Colonic mucosa (tissue), 4 donors: ENCODE measurements at places on chromosomes 1 and 21.
A peak's percentile ranks its signal among the peaks of the same experiment; 100 is the strongest.

- DNase-seq, result no peak
These were observed 56.7 kb downstream of the HSF2BP start for GRCh38 chr21:43602266-43603232.

GRCh38 chr1:15797614-15798390 is 9.6 kb downstream of the UQCRHL start:
- peak; percentile 68 for DNase-seq

GRCh38 chr1:233962878-233963277 is 58.4 kb downstream of the SLC35F3 start:
- no peak for DNase-seq

DNA sequence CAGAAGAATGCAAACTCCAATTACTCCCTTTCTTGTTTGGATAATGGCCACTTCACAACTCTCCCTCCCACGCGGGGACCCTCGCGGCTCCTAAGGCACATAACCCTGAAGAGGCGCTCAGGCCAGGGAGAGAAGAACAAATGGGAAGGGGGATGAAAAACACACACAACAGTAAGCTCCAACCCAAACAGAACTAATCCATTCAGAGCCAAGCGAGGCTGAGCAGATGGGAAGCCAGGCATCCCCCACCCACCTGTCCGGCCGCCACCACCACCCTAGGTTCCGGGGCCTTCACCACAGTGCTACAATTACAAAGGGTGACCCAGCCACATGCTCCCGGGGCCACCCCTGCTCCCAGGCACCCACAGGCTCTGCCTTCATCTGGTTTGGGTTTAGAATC is 101.5 kb downstream of the MRPL37 start:
- no peak for DNase-seq

DNA sequence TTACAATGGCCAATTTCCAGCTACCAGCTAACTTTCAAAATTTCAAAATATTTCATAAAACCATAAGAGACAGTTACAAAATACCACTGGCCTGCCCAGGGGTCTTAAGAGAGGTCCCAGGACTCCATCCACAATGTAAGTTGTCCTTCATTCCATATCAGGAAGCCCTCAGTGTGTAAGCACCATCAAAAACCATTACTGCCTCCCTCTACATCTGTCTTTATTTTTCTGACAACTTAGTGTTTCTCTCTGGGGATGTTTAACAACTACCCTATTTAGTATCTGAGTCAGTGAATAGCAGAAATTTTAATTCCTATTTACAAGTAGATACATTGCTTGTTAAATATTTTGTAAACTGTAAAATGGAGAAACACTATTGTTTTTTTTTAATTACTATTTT is 339.3 kb upstream of the ADAMTS5 start:
- no peak for DNase-seq

DNA sequence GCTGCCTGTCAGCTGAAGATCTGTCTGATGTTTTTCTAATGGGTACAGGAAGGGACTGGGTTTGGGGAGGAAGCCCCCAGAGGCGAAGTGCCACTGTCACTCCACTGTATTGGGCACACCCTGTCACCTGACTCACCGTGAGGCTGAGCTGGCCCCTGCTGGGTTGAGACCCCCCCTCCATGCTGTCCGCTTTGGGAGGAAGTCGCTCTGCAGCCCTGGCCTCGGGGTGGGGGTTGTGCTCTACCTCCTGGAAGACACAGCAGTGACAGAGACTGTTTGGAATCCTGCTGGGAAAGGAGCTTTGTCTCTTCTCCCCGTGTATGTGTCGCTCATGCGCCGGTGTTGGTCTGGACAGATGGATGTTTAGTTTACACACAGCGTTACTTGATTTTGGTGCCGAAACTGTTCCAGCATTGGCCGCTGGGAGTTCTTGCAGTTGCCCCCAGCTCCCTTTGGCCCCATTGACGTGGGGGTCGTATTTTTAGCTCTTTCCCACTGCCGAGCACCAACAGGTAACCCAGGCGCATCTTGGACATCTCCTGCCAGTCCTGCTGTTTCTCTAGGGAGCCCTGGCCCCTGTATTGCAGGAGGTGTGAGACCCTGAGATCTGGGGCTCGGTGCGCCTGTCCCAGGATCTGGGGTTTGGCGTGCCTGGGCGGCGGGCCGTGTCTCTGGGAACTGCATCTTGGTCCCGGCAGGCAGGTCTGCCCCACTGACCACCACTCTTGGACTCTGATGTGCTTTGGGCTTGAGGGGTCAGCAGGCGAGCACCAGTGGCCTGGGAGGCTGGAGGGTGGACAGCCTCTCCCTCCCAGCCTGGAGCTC is 30.3 kb downstream of the SLX9 start:
- DNase-seq, result no peak

GRCh38 chr1:211511947-211512346 is 20.0 kb upstream of the RD3 start:
- no peak for DNase-seq

- DNase-seq, result no peak
These were observed 3.6 kb downstream of the CACNA1S start for GRCh38 chr1:201108614-201109013.

DNA sequence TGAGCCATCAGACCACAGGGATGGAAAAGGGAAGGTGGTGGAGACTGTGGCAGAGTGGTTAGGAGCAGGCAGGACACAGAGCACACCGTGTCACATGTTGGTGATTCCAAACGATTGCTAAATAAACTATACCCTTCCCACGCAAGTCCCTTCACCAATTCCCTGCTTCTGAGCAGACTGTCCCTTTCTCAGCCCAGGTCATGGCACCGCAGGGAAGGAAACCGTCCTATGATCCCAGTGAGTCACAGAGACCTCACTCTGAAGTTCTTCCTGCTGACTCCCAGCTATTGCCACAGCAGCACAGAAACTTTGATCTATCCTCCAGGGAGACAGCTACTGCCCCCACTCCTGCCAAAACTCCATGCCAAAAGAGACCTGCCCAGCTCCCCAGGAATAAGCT is 19.2 kb downstream of the RIMS3 start:
- no peak for DNase-seq

- no peak for DNase-seq
These were observed 243 bp downstream of the C1orf21 start for GRCh38 chr1:184387069-184387475.

DNA sequence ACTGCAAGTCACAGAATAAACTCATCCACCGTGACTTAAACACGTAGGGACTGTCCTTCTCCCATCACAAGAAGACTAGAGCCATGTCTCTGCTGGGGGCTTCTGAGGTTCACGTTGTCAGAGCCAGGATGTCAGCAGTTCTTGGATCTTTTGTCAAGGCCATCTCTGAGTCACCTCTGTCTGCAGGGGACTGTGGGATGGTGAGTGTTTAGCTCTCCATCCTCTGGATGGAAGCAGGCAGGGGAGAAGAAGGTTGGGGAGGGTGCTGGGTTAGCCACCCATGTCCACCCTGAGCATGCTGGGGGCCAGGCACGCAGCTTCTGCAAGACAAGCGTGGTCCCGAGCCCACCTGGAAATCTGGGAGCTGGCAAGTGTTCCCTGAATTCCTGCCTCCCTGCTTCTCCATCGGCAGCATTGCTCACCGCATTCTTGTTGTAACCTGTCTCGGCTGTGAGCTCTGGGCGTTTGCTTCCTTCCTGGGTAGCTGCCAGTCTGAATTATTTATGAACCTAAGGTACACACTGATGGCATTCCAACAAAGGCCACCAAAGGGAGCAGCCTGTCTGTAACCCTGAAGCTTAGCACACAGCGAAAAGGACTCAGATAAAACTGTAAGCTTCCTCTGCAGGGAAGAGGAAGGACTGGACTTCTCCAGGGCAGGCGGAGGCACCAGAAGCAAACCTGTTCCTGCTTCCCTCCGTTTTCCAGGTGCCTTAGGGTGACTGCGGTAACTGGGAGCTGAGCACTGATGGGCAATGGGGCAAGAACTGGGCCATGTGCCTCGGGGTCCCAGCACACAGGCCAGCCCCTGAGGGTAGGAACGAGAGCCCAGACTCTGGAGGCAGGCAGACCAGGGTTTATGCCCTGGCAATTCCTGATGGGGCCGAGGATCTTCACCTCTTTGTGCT is 88.6 kb downstream of the RIPK4 start:
- peak; percentile 86 for DNase-seq
